ENCODE measurements at places on chromosomes 3 and 15.

GRCh38 chr3:116264546-116265319 lies 180.6 kb downstream of the LSAMP start:
- DNase-seq = no peak

- DNase-seq = no peak
Observed at GRCh38 chr15:56749982-56750381, 16.7 kb upstream of the ZNF280D start.

GRCh38 chr3:123332124-123332641 lies 116.7 kb downstream of the ADCY5 start:
- no peak for DNase-seq

GRCh38 chr3:44208086-44208485 lies 33.6 kb upstream of the TOPAZ1 start:
- DNase-seq = no peak

GRCh38 chr3:43910750-43911149 lies 220.0 kb downstream of the ABHD5 start:
- DNase-seq = no peak

GRCh38 chr3:127747751-127748521 lies 74.4 kb downstream of the MGLL start:
- DNase-seq = peak; percentile 32

GRCh38 chr15:74383695-74384565 lies 16.5 kb upstream of the CYP11A1 start:
- DNase-seq = no peak

GRCh38 chr15:77616072-77616471 lies 16.6 kb downstream of the LINGO1 start:
- DNase-seq = no peak

GRCh38 chr3:94513600-94513999 lies 450.7 kb downstream of the NSUN3 start:
- DNase-seq = no peak

- DNase-seq = no peak
Observed at GRCh38 chr15:90367576-90367975, 15.5 kb downstream of the ZNF774 start.

- DNase-seq = no peak
Observed at GRCh38 chr3:55271549-55271948, 215.6 kb downstream of the WNT5A start.

DNA sequence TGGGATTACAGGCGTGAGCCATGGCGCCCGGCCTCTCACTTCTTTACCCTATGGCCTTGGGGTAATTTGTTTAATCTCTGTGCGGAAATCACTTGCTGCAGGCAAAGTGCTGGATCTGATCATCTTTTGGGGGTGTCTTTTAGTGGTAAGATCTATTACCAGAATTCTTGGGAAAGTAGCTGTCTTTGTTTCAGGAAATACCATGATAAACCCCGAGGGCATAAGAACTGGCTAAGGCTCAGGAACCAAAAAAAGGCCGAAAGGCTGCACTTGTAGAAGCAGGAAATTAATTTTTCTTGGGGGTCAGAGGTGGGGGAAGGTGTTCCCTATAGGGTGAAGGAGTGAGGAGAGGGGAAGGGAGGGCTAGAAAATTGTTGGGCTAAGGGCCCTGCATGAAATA lies 22.7 kb upstream of the IGF2BP2 start:
- DNase-seq = no peak

DNA sequence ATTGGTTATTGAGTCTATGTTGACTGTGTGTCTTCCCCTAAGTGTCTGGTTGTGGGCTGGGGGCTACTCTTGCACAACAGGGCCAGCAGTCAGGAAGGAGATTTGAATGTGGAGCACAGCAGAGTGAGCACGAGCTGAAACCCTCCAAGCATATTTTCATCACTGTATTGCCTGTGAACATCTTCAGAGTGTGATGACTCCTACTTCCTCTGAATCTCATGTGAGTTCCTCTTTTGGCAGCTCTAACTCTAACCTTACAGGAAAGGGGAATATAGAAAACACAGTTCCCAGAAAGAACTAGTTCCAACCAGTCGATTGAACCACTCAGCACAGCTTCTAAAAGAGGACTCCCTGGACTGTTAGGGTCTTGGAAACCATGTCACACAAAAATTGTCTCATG lies 211.6 kb downstream of the RAP2B start:
- no peak for DNase-seq

DNA sequence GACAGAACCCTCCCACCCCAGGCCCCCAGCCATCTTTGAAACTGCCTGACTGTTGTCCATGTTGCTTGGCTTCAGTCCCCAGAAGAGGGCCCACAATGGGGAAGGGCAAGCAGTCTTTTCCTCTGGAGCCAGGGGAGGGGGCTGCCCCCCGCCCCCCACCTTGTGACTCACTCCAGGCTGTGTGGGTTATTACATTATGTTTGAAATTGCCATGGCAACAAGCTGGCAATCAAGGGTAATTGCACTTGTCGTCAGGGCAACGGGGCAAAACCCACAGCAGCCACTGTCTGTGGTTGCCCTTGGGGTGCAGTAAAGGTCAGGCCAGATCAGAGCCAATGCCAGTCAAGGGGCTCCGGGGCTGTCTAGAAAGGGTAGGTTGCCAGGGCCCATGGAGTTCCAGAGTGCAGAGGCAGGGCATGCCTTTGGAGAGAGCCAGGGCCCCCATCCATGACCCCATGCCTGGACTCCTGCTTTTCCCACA lies 3.1 kb upstream of the CAMKV start:
- DNase-seq = no peak

DNA sequence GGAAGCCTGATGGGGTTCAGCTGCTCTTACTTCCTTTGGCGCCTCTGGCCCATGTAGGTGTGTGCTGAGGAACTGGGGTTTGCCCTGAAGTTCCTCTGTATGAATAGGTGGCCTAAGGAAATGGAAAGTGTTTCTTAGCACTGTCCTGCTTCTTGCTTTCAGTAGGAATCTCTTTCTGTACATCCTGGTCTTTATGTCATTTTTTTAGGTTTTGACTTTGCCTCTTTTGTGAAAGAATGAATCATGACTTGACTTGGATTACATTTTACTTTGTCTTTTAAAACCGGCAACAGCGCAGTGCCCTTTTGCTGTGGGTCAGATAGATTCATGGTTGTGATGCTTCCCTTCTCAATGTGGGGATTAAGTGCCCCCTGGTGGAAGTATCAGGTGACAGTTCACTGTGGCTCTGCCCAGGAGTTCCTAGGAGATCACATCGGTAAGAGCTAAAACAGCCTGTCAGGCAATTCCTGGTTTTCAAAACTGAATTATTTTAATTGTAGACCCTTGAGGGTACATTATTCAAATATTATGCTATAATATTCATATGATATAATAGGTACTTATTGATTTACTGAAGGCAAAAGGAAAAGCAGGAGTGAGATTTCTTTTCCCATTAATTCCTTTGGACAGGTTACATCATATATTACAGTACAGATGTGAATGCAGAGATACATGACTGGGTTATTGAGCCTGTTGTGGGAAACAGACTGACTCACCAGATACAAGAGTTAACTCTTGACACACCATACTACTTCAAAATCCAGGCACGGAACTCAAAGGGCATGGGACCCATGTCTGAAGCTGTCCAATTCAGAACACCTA lies 95.4 kb downstream of the HCN4 start:
- peak; percentile 33 for DNase-seq

DNA sequence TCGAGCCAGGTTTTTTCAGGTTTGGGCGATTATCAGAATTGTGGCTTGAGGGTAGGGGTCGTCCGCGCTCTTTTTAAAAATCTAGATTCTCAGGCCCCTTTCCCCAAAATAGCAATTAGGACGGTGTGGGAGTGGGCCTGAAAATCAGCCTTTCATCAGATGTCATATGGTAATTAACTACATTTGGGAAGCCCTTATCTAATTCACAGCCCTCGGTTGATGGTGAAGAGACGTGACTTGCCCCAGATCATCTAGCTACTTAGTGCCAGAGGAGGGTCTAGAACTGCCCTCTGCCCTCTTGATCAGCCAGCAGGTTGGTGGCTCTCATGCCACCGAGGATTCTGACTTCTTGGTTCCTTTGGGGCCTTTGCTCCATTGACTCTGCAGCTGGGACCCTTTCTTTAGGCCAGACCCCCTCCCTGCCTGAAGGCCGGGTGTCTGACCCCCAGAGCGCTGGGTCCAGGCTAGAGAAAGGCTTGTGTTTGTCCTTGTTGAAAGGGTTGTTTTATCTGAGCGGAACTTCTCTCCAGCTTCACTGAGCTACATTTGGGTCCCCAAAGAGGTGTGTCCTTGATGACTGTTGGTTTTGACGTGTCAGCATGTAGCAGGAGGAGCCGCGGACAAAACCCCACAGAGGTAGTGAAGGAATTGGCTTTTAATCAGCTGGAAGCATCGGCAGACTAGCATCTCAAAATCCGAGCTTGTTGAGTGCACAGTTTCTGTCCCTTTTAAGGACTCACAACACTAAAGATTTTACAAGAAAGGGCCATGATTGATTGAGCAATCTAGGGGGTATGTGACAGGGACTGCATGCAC lies 857 bp downstream of the AEN start:
- DNase-seq = no peak

- DNase-seq = no peak
Observed at GRCh38 chr3:14238930-14239329, 60.3 kb downstream of the LSM3 start.

DNA sequence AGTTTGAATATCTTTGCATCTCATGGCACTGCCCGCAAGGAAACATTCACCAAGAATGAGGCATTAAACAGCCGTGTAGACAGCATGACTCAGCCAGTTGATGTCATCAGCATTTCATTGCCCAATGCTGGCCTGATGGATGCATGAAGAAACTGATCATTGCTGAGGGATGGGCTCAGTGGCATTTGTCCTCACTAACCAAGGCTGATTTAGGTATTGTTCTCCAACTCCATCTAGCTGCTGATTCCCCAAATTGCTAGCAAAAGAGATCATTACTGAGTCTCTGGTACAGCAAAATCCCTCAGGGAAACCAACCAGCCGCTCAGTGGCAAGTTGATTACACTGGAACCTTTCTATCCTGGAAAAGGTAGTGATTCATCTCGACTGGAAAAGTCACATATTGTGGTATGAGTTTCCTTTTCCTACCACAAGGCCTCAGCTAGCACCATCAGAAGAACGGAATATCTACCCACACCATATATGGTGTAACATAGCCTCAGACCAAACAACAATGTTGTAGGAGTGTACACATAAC lies 186.5 kb upstream of the GAP43 start:
- DNase-seq = no peak

DNA sequence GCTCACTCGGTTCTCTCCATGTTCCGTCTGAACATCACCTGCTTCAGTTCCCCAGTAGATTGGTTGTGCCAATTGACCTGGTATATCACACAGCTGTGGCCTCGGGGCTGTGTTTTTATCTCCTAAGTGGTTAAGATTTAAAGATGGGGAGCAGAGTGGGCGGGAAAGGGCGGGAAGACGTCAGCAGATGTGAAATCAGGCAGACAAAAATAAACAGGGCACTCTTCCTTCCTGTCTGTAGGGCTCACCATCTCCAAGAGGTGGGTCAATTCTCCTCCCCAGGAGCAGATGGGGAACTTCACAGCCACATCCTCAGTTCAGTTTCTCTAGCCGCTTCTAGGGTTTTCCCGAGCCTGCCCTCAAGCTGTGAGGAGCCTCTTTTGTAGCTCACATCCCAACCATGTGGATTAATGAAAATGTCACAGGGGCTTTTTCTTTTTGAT lies 26.8 kb upstream of the LIMD1 start:
- DNase-seq = no peak
